ENCODE measurements at places on chromosomes 1 and 21.

DNA sequence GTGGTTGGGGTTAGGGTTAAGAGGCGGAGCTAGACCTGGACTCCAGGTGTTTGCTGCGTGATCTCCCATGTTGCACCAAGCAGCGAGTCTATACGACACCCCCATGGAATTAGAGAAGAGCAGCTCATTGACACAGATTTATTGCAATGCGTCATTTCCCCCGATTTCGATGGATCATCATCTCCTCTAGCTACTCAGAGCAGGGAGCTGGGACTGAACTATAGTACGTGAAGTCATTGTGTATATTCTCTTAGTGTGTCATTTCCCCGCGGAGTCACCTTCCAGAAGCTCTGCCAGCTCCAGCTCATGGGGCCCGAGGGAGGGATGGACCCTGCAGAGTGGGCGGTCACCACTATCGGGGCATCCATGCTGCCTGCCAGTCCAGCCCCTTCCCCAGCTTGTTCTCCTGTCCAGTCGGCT, 7.5 kb upstream of the C2CD2 start:
- no peak for DNase-seq

GRCh38 chr1:234853906-234854644, 244.1 kb upstream of the IRF2BP2 start:
- DNase-seq, result peak; percentile 83

DNA sequence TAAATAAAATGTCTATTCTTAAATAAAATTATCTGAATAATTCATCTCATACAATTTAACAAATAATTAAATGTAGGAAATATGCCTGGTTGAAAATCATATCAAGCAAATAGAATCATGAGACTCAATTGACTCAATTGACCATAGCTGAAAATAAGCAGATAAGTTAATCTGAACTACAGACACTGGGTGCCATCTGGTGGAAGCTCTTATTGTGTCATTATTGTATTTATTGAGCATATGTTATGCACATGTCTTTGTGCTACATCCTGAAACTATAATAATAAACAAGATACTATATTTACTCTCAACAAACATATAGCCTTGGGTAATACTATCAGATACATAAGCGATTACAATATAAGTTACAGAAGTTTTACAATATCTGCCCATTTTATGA, 41.0 kb downstream of the BRINP3 start:
- DNase-seq, result no peak

DNA sequence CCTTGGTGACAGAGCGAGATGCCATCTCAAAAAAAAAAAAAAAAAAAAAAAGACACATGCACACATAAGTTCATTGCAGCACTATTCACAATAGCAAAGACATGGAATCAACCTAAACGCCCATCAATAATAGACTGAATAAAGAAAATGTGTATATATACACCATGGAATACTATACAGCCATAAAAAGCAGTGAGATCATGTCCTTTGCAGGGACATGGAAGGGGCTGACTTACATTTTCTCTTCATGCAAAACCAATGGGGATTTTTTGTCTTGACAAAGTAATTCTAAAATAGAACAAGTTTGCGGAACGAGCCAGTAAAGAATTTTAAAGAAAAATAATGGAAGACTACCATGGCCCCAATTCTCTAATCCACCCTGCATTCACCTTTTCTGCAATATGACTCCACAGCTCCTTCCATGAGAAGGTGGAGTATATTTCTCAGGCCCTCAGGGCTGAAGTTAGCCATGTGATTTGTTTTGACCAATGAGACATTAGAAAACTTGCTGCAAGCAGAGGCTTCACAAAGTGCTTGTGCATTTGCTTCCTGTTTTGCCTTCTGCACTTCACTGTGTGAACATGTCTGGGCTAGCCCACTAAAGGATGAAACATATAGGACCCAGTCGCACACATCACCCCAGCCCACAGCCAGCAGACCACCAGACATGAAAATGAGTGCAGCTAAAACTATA, 78.8 kb upstream of the NR5A2 start:
- DNase-seq, result peak; percentile 34

- DNase-seq, result no peak
Measured at GRCh38 chr1:12201352-12202189, 28.3 kb upstream of the VPS13D start.

GRCh38 chr1:46094471-46095005, 37.9 kb downstream of the PIK3R3 start:
- no peak for DNase-seq

DNA sequence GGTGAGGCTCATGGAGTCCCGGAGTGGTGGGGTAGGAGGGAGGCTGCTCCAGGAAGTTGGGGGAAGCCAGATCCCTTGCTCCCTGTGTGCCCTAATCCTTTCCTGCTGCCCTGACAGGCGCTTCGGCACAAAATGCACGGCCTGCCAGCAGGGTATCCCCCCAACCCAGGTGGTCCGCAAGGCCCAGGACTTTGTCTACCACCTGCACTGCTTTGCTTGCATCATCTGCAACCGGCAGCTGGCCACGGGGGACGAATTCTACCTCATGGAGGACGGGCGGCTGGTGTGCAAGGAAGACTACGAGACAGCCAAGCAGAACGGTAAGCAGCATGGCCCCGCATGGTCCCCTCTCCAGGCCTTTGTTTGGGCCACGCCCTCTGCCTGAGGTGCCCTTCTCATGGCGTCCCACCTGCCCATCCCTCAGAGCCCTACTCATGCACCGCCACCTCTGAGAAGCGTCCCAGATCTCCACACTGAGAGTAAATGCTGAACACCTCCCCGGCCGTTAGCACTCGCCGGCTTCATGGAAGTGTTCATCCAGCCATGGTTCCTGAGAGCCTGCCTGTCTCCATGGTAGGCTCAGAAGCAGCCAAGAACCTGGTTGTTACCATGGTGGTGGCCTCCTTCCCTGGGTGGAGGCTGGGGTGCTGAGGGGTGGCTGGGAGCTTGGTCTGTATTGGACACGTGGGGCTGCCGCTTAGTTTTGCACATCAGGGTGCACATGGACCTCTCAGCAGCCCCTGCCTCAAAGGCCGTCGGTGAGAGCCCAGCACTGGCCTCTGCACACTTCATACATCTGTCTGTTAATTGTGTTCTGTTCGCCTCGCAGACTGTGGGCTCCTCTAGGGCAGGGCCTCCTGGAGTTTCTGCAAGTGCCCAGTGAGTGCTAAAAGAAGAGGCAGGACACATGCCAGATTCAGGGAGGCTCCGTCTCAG, 36.5 kb downstream of the LHX4 start:
- DNase-seq, result no peak

DNA sequence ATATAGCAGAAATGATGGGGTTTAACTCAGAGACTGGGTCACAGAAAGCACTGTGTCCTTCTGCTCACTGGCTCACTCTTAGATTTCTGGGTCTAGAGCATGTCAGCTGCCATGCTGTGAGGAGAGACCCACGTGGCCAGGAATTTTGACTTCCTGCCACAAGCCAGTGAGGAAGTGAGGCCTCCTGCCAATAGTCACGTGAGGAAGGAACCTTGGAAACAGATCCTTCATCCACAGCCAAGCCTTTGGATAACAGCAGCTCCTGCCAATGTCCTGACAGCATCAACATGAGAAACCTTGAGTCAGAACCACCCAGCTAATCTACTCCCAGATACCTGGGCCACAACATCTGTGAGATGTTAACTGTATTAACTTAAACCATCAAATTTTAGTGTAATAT, 114.5 kb upstream of the PLPPR5 start:
- no peak for DNase-seq

DNA sequence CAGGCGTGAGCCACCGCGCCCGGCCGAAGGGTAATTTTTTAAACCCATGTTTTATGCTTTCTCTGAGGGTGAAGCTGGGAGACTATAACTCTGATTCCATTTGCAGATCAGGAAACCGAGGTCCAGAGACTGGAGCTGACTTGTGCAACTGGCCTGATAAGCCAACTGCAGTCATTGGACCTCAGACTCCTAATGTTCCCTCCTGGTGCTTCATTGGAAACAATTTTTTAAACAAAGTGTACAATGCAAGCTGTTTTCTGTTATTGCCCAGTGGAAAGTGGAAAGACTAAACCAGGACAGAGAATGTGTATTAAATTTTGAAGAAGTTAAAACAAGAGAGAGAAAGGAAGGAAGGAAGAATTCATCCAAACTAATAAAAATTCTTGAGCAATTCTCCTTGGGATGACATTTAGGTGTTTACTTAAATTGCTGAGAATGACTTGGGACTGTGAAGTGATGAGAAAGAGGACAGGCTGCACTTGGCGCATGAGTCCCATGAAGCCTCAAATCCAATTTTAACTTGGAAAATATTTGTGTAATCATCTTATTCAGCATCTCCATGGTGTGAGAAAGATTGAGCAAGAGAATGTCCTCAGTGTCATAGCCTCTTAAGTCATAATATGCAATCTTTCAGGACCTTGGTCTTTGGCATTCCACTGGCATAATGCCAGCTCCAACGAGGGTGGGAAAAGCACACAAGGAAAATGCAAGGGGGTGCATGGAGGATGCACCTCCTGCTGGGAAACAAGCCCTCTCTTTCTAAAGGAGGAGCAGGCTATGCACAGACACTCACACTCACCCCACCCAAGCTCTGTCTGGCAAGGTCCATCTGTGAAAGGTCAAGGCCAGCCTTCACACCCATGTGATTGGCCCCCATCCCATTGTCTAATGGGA, 342.0 kb downstream of the SIPA1L2 start:
- DNase-seq, result no peak

GRCh38 chr1:150309758-150310508, 11.4 kb upstream of the PRPF3 start:
- no peak for DNase-seq

DNA sequence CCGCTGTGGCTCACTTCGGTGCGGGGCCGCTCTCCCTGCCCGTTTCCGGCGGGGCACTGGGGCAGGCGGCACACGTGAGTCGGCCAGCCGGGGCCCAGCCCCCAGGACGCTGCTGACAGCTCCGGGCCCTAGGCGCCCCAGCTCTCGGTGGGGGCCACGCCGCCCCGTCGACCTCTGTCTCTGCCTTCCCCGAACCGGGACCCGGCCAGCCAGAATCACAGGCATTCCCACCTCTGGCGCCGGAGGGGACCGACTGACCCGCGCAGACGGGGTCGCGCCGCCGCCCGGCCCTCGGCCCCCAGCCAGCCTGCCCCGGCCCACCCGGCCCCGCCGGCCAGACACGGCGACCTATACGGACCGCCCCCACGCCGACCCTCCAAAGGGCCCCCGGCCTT, 755 bp downstream of the SCMH1 start:
- peak; percentile 42 for DNase-seq

GRCh38 chr1:197911111-197911856, 5.9 kb upstream of the LHX9 start:
- DNase-seq, result no peak

DNA sequence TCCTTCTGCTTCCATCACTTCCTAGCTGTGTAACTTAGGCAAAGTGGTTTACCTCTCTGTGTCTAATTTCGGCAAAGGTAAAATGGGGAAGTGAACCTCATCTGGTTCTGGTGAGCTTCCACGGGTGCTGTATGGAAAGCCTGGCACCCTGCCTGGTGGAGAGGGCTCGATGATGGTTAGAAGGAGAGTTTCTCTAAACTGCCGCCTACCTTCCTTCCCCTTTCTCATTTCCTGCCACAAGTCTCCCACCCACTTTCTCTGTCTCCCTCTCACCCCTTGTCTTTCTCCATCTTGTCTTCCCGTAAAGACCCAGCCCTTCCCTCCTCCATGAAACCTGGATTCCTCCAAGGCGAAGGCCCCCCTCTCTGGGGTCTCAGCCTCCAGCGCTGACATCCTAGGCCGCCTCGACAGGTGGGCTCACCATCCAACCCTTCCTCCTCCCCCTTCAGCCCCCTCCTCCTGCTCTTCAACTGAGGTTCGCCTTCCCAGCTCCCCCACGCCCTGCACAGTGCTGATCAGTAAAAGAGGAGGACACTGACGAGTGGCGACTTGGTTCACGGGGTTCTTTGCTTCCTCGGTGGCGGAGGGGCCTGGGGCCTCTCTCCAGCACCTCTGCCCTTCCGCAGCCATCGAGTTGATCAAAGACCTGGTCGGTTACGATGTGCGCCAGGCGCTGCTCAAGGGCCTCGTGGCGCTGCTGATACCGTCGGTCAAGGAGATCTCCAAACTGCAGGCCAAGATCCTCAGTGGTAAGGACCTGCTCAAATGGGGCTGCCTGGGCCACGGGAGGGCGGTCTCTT, 7.3 kb downstream of the RNU5D-1 start:
- peak; percentile 99 for DNase-seq

DNA sequence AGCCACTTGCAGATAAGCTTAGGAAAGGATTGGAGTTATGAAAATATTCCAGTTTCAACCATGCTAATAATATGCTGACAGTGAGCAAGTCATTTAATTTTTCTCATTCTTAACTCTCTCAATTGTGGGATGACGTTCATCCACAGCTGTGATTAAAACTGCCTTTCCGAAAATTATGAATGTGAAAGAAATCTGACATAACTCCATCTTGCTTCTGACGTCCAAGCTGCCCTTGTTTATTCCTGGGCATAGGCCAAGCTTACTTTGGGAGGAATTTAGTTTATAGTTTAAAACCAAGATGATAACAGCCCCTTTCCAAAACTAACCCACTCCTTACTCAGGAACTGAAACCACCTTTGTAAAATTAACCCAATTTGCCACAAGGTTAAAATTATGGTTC, 11.0 kb upstream of the RGS18 start:
- DNase-seq, result no peak

GRCh38 chr1:240946926-240947325, 335.0 kb upstream of the GREM2 start:
- DNase-seq, result peak; percentile 22

DNA sequence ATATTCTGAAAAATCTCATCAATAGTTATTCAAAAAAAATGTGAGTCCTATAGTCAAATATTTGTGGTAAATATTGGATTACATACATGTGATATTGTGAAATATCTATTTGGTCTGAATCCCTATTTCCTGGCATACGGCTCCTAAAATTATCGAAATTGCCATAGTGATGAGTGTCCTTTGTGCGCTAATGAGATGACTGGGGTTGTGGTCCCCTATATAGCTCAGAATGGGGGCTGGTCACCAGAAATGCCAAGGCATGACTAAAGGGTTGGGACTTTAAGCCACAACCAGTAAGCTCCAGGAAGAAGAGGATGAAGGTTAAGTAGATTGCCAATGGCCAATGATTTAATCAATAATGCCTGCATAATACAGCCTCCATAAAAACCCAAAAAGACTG, 610.2 kb upstream of the CHRM3 start:
- no peak for DNase-seq

GRCh38 chr1:204196068-204196795, at the start of gene KISS1:
KISS1 (minus strand) TSS chr1:204196491; CDS start chr1:204192876, 3,615 bp downstream.
- DNase-seq, result no peak

- no peak for DNase-seq
Measured at GRCh38 chr1:191662746-191663145, 495.5 kb upstream of the RGS18 start.

GRCh38 chr1:164524810-164525209, 34.2 kb upstream of the PBX1 start:
- DNase-seq, result peak; percentile 65

DNA sequence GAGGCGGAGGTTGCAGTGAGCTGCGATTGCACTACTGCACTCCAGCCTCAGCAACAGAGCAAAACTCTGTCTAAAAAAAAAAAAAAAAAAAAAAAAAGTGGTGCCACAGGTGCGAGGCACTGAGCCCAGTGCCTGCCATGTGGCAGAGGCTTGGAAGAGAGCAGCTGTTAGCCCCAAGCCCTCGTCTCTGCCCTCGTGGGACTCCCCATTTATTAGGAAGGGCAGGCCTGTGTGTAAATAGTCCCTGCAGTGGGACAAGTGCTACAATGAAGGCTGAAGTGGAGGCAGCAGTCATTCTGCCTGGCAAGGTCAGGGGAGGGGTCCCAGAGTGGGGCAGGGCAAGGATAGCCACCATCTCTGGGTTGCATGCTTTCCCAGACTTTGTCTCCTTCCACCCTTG, 6.5 kb downstream of the RPS6KA1 start:
- DNase-seq, result no peak

All from MV-4-11 (cell line).